ENCODE measurements at places on chromosomes 16 and 17.
A peak's percentile ranks its signal among the peaks of the same experiment; 100 is the strongest.

DNA sequence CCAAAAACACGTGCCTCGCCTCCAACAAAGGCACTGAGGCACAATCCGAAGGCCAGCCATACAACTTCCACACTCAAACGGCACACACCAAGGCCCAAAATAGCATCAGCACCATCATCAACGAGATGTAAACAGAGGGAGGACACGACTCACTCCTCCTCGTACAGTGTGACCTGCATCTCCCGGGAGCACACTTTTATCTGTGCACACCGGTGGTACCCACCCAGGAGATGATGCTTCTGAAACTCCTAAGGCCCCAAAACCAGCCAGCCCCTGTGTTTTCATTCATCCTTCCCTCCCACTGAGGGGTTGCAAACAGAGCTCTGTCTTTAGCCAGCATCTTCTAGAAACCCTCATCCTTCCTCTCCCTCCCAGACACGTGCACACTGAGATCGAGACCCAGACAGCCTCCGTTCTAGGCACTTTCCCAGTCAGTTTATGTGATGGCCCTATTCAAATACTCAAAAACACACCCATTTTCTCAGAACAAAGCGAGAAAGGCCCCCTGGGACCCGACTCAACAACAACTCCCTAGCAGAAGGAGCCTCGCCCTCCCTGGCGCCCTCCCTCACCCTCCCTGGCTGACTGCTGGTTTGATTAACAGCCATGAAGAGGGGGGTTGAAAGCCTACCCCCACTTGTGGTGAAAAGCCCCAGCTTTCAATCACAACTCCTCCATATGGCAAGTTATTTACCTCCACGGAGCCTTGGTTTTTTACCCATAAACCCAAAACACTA lies 76.3 kb downstream of the GAS7 start:
- no peak for DNase-seq

- DNase-seq = no peak
Measured at GRCh38 chr17:49977463-49978389, 8.7 kb downstream of the DLX4 start.

DNA sequence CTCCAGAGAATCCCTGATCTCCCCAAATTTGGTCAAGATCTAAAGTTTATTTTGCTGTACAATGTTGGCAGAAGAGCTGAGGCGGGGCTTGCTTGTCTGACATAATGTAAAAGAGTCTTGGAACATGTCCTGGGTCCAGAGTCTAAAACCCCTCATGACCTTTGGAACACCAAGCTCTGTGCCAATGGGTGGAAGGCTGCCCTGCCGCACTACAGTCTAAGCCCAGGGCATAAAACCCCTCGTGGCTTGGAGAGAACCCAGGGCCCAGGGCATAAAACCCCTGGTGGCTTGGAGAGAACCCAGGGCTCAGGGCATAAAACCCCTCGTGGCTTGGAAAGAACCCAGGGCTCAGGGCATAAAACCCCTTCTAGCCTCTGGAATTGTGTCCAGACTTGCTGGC lies 36.7 kb downstream of the CCDC57 start:
- no peak for DNase-seq

GRCh38 chr16:1437606-1438005 lies 6.7 kb downstream of the PERCC1 start:
- DNase-seq = no peak

GRCh38 chr16:52751035-52751434 lies 204.1 kb upstream of the TOX3 start:
- DNase-seq = no peak

GRCh38 chr17:542943-543342 lies 171.7 kb downstream of the VPS53 start:
- DNase-seq = no peak

DNA sequence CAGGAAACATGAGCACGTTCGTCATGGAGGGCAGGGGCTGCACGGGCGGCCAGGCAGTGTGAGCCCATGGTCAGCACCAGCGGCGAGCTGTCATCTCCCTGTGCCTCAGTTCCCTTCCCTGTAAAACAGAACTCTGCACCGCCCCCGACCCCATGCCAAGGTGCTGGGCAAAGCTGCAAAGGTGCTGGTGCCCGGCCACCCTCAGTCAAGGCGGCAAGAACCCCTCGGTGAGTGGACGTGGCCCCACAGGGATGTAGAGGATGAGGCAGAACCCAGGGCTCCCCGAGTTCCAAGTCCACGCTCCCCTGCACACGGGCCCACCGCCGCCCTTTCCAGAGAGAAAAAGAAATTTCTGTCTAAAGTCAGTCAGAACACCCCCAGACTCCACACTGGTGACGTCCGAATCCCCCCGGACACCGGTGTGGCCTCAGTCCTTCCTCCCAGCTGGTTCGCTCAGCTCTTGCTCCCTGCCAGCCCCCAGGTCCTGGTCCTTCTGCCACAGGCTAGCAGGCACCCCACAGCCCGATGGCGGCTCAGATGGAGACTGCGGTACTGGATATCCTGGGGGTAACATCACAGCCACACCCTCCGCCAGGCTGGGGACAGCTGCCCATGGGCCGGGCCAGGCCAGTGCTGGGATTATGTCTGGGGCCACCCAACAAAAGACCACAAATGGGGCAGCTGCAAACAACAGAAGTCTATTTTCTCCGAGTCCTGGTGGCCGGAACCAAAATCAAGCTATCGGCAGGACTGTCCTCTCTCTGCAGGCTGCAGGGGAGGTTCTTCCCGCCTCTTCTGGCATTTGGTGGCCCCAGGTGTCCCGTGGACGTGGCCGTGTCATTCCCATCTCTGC lies 14.4 kb upstream of the BAHCC1 start:
- no peak for DNase-seq

DNA sequence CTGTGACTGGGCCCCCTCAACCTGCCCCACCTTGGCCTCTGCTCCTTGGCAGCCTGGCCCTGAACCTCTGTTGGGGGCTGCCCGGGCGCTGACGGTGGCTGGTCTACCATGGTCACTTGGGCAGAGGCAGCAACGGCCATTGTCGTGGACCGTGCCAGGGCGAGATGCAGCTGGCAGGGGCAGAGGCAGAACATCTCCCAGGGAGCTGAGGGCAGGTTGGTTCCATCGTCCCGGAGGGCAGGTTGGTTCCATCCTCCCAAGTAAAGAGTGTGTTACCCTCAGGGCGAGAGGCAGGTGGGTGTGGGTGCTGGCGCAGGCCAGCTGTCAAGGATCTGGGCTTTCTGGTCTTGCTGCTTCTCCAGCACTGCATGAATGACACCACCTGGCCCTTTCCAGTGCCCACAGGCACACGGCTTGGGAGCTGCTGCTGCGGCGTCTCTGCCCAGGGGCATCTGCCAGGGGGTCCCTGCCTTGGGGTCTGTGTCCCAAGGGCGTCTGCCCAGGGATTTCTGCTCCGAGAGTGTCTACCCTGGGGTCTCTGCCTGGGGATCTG lies 12.0 kb downstream of the ACSF3 start:
- no peak for DNase-seq

DNA sequence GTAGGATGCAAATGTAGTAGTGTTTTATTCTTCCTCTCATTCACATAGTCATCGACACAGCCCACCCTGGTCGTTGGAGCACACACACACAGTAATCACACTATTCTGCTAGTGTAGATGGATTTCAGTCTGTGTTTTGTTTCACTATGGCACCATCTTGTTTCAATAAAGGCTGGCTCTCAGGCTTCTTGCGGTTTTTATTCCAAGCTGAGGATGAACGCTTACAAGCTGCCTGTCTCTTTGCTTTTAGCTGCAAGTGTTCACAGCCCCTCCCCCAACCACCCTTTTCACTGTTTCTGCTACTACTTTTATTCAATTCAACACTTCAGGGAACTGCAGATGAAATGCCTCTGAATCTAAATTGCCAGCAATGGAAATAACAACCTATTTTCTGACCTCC lies 140.9 kb upstream of the PMFBP1 start:
- DNase-seq = peak; percentile 20

- DNase-seq = no peak
Measured at GRCh38 chr16:450785-451512, 25.5 kb downstream of the RAB11FIP3 start.

DNA sequence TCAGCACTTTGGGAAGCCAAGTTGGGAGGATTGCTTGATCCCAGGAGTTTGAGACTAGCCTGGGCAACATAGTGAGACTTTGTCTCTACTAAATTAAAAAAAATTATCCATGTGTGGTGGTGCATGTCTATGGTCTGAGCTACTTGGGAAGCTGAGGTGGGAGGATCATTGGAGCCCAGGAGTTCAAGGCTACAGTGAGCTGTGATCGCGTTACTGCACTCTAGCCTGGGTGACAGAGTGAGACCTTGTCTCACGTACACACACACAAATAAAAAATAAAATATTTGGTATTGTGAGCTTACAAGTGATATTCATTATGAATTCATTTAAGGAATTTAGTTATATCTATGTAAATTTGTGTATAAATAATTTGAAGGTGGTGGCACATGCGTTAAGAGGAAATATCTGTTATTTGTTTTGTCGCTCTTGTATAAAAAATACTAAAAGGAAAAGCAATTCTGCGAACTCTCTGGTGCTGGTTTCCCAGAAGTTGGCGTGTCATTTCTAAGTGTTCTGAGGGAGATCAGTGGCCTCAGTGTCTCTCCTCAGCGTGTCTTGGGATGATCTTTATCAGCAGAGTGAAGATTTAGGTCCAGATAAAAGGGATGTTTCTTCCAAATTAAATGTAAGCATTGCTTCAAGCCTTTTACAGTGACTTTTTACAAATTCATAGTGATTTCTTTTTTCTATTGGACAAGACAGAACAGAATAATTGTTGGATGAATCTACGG lies 187.6 kb downstream of the FTO start:
- DNase-seq = no peak

DNA sequence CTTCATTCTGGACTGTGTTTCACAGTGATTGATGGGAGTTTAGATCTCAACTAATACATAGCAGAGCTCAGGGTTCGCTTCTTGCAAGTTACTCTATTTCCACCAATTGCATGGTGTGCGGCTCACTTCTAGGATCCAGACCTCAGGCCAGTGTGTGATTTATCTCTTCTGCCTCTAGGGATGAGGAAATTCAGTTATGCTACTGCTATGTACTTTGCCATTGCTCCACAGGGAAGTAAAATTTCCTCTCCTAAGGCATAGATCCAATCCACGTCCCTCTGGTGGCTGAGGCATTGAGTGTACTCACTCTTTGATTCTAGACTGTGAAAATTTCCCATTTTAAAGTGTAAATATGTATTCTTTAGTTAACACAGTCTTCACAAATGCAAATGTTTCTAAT lies 214.1 kb downstream of the HS3ST3B1 start:
- DNase-seq = no peak

DNA sequence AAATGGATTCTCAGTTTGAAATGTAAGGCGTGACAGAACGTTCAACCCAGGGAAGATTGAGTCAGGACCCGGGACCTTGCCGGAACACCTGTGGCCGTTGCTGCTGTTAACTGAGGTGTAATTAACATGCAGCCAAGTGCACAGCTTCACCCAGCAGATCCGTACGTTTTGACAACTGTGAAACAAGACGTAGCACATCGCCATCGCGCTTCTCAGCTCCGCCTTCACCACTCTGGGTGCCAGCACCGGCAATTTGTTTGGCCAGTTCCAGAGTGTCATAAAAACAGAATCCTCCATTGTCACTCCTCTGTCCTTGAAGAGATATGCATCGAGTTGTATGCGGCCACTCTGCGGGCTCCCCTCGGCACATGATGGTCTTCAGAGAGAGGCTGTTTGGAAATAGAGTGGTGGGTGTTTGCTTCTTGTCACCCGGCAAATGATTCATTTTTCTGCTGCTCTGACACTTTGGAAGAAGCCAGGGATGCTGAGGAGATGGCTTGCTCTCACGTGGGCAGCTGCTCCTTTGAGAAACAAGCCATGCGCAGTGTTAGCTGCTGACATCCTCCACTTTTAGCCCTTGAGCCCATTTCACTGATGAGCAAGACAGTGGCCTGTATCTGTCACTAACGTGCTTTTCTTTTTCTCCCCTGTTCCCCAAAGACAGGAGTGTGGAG lies 22.6 kb downstream of the NAA60 start:
- no peak for DNase-seq

GRCh38 chr16:54080524-54081008 lies 206.0 kb downstream of the IRX3 start:
- no peak for DNase-seq

DNA sequence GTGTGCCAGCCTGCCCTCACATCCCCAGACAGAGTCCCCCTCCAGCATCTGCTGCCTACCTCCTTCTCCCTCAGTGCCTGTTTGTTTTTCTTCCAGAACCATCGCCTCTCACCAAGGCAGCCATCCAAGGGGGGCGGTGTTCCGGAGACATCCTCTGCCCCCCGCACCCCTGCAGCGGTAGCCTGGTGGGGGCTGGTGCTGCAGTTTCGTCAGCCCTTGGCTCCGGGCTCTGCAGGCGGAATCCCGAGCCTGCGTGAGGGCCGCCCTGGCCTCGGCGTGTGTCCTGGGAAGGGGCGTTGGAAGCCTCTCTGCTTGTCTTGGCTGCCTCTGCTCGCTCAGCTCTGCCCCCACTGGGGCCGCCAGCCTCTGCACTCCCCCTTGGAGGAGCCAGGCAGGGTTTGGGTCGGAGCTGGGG lies 126.0 kb upstream of the CIBAR2 start:
- no peak for DNase-seq

- no peak for DNase-seq
Measured at GRCh38 chr16:56357765-56358322, 67.5 kb downstream of the AMFR start.

DNA sequence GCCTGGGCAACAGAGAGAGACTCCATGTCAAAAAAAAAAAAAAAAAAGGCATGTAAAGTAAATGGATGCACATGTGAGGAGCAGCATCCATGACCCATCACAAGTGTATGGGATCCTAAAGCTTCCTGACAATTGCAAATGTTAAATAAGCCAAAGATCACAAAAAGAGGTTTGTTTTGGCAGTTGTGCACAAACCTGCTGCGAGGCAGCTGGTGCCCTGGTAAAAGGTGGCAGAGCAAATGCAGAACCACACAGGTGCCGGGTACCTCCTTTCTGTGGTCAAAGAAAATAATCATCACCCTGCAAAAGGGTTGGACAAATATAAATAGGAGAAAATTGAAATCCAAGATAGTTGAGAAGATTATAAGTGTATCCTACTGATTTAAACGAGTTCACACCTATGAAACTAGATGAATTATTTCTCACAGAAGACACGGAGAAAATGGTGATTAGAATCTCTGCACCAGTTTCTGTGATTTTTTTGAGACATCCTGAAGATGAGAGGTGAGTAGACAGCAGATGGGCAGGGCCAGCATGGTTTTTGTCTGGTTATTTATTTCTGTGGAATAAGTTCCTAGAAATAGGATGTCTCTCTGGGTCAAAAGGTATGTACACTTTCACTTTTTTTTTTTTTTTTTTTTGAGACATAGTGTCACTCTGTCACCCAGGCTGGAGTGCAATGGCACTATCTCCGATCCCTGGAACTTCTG lies 291.3 kb downstream of the CDH13 start:
- no peak for DNase-seq

GRCh38 chr17:40464392-40464855 lies 21.2 kb downstream of the IGFBP4 start:
- no peak for DNase-seq

- no peak for DNase-seq
Measured at GRCh38 chr17:47762728-47763127, 29.7 kb downstream of the TBX21 start.
